Left lobe of liver (tissue), 2 donors: ENCODE measurements at places on chromosomes 5 and 9. TPM values are rescaled to one million over a fixed set of nuclear protein-coding genes. Genes with fewer than 3 reads are reported as not detected.

DNA sequence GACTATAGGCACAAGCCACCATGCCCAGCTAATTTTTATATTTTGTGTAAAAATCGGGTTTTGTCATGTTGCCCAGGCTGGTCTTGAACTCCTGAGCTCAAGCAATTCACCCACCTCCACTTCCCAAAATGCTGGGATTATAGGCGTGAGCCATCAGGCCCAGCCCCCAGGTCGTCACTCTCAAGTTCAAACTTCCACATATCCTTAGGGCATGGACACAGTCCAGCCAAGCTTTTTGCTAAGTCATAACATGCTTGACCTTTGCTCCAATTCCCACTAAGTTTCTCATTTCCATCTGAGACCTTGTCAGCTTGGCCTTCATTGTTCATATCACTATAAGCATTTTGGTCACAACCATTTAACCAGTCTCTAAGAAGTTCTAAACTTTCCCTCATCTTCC, 43.9 kb upstream of the ARAP3 start:
- no peak for DNase-seq

- DNase-seq: no peak
These were observed 67.9 kb upstream of the PANK3 start for GRCh38 chr5:168647083-168647482.

DNA sequence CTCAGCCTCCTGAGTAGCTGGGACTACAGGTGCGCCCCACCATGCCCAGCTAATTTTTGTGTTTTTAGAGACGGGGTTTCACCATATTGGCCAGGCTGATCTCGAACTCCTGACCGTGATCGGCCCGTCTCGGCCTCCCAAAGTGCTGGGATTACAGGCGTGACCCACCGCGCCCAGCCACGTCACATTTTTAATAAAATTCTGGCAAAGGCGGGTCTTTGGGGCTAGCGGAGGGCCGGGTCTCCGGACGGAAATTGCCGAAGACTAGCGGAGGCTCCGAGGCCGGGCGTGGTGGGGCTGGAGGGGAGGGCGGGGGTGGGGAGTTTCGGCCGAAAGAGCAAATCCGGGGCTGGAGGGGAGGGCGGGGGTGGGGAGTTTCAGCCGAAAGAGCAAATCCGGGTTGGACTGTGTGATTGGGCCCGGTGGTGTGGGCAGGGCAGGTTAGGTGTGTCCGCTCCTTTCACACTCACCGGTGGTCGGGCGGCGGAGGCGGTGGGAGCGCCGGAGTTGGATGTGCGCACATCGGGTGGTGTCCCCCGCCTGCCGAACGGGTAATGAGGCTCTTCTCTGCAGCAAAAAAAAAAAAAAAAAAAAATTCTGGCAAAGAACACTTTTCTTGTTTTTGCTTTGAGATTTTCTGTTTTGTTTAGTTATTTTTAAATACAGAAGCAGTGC, 27.1 kb downstream of the RUFY1 start:
- no peak for DNase-seq

DNA sequence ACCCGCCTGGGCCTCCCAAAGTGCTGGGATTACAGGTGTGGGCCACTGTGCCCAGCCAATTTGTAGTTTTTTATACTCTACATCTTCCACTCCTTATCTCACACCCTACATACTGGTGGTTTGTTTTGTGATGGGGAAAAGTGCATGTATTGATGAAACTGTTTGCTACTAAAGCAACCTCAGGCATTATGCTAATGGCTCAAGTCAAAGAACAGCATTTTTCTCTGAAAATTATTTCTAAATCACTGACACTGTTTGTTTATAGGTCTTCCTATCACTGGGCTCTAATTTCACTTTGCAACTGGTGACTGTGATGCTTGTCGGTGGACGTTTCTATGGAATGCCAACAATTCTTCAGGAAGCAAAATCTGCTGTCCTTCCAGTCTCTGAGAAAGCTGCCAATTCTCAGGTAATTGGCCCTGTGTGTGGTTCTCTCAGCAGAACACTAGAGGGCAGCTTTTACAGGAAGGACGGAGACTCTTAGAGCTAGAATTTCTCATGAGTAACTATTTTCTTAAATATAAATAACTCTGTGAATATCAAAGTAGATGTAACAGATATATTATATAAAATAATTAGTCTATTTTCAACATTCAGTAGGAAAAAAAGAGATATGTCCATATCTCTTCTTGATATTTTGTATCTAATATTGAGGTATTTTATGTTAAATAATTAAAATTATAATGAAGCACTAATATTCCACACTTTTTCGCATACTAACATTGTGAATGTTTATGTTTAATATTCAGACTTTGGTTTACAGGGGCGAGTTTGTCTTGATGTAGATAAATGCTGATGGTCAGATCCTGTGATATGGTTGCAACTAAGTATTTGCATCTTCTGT, 244.1 kb downstream of the ADGRV1 start:
- DNase-seq: no peak

DNA sequence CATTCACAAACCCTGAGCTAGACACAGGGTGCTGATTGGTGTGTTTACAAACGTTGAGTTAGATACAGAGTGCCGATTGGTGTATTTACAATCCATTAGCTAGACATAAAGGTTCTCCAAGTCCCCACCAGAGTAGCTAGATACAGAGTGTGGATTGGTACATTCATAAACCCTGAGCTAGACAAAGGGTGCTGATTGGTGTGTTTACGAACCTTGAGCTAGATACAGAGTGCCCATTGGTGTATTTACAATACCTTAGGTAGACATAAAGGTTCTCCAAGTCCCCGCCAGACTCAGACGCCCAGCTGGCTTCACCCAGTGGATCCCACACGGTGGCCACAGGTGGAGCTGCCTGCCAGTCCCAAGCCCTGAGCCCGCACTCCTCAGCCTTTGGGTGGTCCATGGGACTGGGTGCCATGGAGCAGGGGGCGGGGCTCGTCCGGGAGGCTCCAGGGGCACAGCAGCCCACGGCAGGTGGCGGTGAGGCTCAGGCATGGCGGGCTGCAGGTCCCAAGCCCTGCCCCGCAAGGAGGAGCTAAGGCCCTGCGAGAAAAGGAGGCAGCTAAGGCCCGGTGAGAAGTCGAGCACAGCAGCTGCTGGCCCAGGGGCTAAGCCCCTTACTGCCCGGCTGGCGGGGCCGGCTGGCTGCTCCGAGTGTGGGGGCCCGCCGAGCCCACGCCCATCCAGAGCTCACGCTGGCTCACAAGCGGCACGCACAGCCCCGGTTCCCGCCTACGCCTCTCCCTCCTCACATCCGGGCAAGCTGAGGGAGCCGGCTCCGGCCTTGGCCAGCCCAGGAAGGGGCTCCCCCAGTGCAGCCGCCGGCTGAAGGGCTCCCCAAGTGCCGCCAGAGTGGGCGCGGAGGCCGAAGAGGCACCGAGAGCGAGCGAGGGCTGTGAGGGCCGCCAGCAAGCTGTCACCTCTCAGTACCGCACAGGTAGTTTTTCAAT, 1039.2 kb upstream of the CDH9 start:
- DNase-seq: no peak

DNA sequence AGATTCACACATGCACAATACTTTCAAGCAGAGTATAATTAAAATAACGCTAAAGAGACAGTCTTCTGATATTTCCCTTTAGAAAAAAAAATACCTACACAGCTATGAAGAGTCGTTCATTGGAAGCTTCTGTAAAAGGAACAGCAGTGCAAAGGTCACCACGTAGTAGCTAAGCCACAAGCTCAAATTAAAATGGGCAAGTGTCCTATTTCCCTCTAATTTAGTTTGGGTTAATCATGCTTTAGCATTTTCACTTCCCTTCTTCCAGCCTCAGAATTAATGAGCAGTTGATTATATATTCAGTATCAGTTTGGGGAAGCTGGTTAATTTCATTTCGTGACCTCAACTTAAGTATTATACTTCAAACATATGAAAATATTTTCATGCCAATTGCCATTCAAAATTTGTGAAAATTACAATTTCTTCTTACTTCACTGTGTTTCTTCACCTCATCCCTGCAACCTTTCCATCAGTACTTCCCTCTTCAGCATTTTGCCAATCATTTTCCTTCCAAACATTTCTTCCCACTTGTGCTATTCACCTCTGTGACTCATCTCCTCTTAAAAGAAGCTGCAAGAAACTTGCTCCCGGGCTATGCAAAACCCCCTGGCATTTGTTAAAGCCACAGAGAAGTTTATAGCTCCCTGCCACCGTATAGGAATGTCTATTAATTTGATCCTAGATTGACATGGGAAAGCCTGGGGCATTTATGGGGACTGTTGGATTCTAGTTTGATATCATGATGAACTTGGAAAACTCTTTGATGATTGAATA, 83.0 kb downstream of the DMRTA1 start:
- no peak for DNase-seq

DNA sequence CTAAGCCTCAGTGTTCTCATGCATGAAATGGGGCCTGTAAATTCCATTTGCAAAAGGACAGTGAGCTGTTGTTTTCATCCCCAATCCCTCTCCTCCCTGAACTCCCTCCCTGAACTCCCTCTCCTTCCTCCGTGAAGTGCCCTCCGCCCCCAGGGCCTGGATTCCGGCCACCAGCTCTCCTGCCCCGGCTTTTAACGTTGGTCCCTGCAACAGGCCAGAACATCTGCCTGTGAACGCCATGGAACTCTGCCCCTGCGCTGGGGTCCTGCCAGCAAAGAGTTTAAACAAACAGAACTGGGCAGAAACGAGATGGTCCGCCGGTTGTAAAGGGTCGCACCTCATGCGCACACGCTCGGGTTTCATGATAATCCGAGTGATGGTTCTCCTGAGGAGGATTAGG, 62.4 kb downstream of the SMIM23 start:
- peak; percentile 60 for DNase-seq

DNA sequence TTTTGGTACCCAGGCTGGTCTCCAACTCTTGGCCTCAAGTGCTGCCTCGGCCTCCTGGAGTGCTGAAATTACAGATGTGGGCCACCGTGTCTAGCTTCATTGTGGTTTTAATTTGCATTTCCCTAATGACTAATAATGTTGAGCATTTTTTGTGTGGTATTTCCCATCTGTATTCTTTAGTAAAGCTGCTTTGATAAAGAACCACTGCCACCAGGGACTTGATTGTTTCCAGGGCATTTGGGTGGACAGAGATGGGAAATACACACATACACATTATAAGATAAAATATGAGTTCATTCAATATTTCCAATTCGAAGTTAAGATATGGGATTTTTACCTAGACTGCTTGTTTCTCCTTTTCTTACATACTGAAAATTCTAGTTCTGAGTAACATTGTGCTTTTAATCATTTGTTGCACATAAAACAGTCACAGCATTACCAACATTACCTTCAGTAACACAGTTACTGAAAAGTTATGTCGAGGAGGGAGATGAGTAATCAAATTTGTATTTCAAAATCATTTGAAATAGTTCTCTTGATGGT, 28.9 kb downstream of the HABP4 start:
- DNase-seq: no peak

DNA sequence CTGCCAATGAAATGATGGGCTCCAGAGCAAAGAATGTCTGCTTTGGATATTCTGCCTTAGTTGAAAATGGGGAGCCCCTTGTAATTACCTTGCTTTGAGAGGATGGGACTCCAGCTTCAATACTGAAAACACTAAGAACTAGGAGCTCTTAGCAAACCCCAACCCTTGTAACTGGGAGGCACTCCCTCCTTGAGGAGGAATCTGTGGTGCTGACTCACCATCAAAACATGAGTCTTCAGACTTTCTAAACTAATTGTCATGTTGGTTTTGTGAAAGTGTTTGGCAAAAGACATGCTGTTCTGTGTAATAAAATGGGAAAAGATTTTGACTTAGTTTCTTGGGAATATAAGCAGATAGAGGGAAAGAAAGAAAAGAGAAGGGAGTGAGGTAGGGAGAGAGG, 91.9 kb upstream of the PTPRD start:
- DNase-seq: no peak

DNA sequence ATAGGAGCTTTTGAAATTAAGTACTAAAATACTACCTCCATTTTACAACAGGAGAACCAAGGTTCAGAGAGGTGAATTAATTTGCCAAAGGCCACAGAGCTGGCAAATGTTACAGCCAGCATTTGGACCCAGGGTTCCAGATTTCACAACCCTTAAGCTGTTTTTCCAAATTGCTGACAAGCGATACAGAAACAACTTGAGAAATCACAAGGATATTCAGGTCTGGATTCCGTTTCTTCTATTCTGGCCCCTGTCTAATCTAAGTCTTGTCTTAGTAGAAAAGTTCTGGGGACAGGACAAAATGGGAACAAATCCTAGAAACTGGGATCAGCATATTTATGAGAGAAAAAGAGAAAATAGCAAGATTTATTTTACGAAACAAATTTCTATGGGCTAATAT, 103.1 kb upstream of the PRLR start:
- DNase-seq: no peak

DNA sequence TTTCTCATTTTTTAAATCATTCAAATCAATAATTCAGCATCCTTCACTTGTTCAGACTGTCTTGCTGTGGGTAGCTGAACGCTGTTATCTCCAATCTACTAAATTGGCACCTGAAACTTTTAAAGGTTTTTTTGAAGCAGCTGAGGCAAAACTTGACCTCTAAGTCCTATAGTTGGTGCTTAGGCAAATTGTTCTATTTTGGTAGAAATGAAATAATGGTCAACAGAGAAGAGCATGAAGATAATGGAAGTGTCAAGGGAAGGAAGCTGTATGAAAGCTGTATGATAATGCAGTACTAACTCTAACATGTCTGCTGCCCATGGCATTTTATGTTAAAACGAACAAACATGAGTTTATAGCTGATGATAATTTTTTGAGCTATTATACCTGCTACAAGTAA, 138.0 kb downstream of the GDNF start:
- no peak for DNase-seq

DNA sequence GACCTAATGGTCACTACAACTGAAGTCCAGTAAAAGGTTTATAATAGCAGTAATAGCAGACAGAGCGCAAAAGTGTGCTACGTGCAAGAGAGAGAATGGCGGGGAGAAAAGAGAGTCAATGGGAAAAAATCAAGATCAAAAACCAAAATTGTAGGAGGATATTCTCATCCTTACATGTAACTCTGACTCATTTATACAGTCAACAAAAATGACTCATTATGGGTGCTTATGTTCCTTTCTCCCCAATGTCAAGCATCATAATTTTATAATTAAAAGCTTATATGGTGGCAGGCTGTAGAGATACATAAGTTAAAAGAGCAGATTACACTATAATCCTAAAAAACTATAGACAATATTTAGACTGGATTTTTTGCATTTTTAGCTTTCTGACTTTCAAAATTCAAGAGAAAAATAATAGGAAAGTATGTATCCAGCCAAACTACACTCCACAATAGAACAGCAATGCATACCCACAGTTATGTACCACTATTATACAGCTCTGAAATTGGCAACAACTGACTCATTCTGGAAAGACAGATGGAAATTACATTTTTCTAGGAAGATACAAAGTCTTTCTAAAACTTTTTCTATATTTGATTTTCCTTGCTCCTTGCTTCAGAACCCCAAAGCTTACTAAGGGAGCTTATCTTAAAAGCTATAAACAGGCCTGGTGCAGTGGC, 78.4 kb downstream of the PLPP1 start:
- DNase-seq: no peak

The PRDM9 gene
- 0.08 TPM for total RNA-seq

The HAND1 gene
- not detected for total RNA-seq

The CLTA gene
- total RNA-seq: 61.8 TPM

The PCA3 gene
- 0.60 TPM for total RNA-seq

The BRIX1 gene
- total RNA-seq: 4.6 TPM

The CSF1R gene
- total RNA-seq: 15.2 TPM

The SYK gene
- 3.2 TPM for total RNA-seq

The BSPRY gene
- 0.33 TPM for total RNA-seq

The IL17B gene
- not detected for total RNA-seq
